SJCRH30 (cell line): ENCODE measurements at places on chromosomes 6 and 20. TPM values are rescaled to one million over a fixed set of nuclear protein-coding genes. Genes with fewer than 3 reads are reported as not detected.

The GINS1 gene
- total RNA-seq: 76.4 and 85.0 TPM in 2 replicates

The C20orf202 gene
- not detected in 2 replicates for total RNA-seq

The GPSM3 gene
- total RNA-seq: 2.8 and 3.6 TPM in 2 replicates

The GPLD1 gene
- total RNA-seq: 0.23 and 0.59 TPM in 2 replicates

DNA sequence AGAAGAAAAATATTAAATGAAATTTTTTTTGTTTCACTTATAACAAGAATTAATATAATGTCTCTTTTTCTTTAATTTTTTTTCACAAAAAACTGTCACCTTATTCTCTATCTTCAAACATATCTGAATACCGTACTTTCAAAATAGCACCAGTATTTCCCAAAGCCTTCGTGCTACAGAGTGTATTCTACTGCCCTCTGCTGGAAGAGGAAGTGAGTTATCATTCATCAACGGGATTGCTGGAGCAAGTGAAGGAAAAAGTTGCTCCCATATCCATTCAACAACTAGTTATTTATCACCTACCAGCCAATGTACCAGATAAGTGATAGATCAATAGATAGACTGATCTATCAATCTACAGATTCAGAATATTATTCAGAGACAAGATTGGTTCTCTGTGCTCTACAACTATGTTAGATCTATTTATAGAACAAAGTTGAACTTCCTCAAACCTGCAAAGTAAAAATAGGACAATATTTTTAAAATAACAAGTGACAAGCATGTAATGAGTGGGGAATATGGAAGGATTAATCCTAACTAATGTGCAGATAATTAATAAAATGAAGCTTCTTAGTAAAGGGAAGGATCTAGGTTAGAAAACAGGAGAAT is 26.7 kb upstream of the TFAP2B start:
- H3K4me1 ChIP-seq: no peaks in the 10 kb centered on the region
- H3K27me3 ChIP-seq: no peaks in the 10 kb centered on the region
- H3K36me3 ChIP-seq: no peaks in the 10 kb centered on the region
- H3K27ac ChIP-seq: no peak overlapping the region

DNA sequence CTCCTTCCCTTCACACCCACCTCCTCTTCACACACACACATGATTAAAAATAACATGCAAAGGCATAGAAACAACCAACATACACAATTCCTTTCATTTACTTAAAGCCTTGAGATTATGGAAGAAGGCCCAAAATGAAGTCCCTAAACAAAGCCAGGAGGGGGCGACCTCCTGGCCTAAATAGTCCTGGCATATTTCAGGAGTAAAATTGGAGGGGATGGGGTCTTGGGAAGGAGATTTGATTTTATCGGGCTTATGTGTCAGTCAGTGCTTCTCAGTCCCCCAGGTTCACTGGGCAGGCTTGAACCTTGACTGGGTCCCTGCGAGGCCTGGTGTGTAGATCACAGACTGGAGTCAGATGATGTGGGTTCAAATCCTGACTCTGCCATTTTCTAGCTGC is 266.4 kb downstream of the SAMD5 start:
- no peak overlapping the region for H3K4me3 ChIP-seq
- no peaks in the 10 kb centered on the region for H3K4me1 ChIP-seq
- H3K27me3 ChIP-seq: no peaks in the 10 kb centered on the region

DNA sequence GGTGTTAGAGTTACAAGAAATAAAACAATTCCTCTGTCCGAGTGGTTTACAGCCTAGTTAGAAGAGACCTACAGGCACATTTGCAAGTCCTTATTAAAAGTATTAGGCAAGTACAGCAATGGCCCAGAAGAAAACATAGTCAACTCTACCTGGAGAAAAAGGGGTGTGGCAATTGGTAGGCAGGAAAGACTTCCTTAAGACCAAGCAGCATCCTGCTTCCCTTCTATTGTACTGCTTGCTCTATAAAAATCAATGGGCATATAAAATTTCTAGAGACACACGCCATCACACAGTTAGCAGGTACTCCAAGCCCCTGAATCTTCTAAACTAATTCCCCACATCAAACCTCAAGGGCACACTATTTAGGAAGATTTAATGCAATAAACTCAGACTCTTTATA is 185.6 kb downstream of the ATXN1 start:
- H3K27ac ChIP-seq: no peak overlapping the region
- H3K36me3 ChIP-seq: no peaks in the 10 kb centered on the region
- H3K4me1 ChIP-seq: no peaks in the 10 kb centered on the region
- no peak overlapping the region for H3K4me3 ChIP-seq
- H3K27me3 ChIP-seq: no peaks in the 10 kb centered on the region
- no peak for DNase-seq

- H3K27ac ChIP-seq: no peak overlapping the region
- H3K4me3 ChIP-seq: no peak overlapping the region
- peaks cover 96% of the 10 kb centered on the region for H3K36me3 ChIP-seq
- DNase-seq: no peak
Measured at GRCh38 chr20:49261173-49261572, 16.7 kb downstream of the ZNFX1 start.

GRCh38 chr6:78599526-78599925 is 267.8 kb upstream of the IRAK1BP1 start:
- H3K4me3 ChIP-seq: no peak overlapping the region
- peaks cover 3% of the 10 kb centered on the region; the same call in 1 of the 2 replicates for H3K27me3 ChIP-seq
- DNase-seq: no peak
- H3K36me3 ChIP-seq: no peaks in the 10 kb centered on the region
- no peaks in the 10 kb centered on the region for H3K4me1 ChIP-seq
- no peak overlapping the region for H3K27ac ChIP-seq

DNA sequence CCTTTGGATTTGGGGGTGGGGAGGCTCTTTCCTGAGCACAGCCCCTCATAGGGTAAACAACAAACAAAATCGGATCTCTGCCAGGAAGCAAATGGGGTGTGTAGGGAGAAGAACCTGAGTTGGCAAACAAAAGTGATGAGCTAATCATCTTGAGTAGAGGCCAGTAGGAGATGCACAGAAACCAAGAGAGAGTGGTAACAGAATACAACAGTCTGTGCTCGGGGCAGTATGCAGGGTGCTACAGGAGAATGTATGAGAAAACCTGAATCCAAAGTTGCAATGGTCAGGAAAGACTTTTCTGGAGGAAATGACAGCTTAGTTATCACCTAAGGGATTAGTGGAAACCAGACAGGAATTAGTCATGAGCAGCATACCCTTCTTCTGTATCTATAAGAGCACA is 177.8 kb downstream of the CDKAL1 start:
- H3K36me3 ChIP-seq: no peaks in the 10 kb centered on the region
- peaks cover 22% of the 10 kb centered on the region for H3K4me1 ChIP-seq
- no peak overlapping the region for H3K27ac ChIP-seq
- no peak overlapping the region for H3K4me3 ChIP-seq
- no peaks in the 10 kb centered on the region for H3K27me3 ChIP-seq
